ENCODE measurements at places on chromosomes 11 and 22.
A peak's percentile ranks its signal among the peaks of the same experiment; 100 is the strongest.

GRCh38 chr11:12581923-12582322 lies 92.3 kb upstream of the TEAD1 start:
- no peak for DNase-seq

- peak; percentile 30 for DNase-seq
Measured at GRCh38 chr11:69841859-69842698, 22.9 kb upstream of the FGF3 start.

GRCh38 chr11:78149646-78150045 lies 10.2 kb upstream of the ALG8 start:
- DNase-seq = no peak

DNA sequence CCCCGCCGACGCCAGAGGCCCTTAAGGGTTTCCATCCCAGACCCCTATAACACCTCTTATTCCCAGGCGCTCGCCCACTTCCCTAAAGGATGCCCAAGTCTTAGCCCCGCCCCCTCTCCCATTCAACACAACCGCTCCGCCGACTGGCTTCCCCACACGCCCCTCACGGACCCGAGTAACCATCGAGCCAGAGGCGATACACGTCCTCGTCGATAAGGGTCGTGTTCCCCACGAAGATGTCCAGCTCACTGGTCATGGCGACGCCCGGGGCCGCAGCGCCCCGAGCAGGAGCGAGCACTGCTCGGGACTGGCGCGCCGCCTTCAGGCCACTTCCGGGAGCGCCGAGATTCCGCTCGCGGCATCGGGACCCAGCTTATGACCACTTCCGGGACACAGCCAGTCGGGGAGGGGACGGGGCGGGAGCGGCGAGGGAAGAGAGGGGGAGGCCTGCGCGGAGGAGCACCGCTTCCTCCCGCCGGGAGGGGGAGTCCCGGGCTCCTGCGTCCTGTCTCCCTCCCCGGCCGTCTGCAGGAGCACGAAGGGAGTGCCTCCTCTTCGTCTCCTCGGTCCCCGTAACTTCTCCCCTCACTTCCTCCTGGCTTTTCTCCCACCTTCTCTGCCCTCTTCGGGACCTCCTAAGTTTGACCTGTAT lies at the start of gene FIBP:
TSS of gene FIBP (minus strand) at position 309 of the 652 bp plus-strand sequence. CDS start at position 256, 53 bp downstream.
- peak; percentile 98 for DNase-seq

- no peak for DNase-seq
Measured at GRCh38 chr11:66240781-66241136, 27.7 kb upstream of the RAB1B start.

DNA sequence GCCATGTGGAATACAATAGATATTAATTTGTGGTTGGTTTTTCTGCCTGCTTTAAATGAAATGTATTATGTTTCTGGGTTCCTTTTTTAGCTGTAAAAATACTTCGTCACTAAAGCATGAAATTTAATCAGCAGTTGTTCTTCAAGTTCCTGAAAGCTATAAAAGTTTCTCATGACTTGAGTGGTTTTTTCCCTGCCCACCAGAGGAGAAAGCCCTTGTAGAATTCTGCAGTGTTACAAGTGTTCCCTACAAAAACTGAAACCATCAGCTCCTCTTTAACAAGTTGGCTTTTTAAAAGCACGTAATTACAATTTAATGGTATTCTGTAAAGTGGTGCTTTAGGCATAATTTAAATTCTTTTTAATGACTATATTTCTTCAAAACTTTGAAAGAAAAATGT lies 56.2 kb downstream of the PANX1 start:
- no peak for DNase-seq

DNA sequence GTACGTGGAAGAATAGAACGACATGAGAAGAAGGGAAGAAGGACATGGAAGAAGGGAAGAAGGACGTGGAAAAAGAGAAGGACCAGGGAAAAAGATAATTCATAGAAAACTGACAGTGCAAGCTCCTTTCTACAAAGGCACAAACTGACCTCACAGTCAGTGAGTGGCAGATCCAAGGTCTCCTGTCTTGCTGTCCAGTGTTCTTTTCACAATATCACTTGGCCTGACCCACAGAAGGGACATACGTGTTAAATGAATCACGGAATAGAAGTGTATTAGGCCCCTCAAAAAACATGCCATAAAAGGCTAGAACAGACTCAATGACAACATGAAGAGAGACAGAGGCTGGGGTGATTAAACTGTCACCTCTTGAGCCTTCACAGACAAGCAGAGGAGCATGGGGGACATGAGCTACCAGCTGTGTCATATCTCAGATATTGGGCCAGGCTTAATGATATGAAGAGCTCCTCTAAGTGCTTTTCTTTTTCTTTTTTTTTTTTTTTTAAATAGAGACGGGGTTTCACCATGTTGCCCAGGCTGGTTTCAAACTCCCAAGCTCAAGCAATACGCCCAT lies 4.6 kb downstream of the ASCC2 start:
- DNase-seq = no peak

DNA sequence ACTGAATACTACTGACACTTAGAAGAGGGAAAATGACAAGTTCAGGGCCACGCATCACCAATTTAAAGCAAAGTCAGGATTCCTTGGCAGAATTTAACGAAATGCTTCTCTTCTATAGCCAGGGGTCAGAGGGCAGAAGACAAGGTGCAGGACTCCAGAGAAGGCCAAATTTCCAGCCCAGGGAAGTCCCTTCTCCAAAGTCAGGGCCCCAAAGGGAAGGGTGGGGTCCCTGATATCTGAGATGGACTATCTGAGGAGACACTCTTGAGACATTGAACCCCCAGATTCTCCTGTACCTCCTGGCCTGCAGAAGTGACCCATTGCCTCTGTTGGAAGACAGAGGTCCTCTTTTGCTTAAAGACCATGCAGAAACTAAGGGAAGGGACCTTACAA lies 91.2 kb downstream of the RPS6KA4 start:
- no peak for DNase-seq

GRCh38 chr11:76732643-76733042 lies 50.5 kb upstream of the TSKU start:
- no peak for DNase-seq

GRCh38 chr11:88849368-88849767 lies 216.4 kb downstream of the GRM5 start:
- no peak for DNase-seq

DNA sequence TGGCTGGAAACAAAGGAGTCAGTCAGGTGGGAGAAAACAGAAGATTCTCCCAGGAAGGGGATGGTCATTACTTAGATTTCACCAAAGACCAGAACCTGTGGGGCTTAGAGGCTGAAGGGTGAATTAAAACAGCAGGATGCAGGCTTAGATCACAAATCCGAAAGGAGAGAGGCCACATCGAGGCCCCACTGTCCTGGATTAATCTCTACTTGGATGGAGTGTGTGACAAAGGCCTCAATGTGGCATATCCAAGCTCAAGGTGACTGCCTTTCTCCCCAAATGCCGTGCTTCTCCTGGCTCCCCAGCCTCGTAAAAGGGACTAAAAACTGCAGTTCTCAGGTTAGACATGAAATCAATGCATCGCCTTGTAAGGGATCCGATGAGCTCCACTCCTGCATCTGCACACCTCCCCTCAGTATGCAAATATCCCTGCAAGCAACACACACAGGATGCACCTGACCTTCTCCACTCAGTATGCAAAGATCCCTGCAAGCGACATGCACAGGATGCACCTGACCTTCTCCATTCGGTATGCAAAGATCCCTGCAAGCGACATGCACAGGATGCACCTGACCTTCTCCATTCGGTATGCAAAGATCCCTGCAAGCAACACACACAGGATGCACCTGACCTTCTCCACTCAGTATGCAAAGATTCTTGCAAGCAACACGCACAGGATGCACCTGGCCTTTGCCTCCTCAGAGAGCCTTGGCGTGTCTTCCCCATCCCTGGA lies 447.4 kb downstream of the BRD1 start:
- no peak for DNase-seq

DNA sequence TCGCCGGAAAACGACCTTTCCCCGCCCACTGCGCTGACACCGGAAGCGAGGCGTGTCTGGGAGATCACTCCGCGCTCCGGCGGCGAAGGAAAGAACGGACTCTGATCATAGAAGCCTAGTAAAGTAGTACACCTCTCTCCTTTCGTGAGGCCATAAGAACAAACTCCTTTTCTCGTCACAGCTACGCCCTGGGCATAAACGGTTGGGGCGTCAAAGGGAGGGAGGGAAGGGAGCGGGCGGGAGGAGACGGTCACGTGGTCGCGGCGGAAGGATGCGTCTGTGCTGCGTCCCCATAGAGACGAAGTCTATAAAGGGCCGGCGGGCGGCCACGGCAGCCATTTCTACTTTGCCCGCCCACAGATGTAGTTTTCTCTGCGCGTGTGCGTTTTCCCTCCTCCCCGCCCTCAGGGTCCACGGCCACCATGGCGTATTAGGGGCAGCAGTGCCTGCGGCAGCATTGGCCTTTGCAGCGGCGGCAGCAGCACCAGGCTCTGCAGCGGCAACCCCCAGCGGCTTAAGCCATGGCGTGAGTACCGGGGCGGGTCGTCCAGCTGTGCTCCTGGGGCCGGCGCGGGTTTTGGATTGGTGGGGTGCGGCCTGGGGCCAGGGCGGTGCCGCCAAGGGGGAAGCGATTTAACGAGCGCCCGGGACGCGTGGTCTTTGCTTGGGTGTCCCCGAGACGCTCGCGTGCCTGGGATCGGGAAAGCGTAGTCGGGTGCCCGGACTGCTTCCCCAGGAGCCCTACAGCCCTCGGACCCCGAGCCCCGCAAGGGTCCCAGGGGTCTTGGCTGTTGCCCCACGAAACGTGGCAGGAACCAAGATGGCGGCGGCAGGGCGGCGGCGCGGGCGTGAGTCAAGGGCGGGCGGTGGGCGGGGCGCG lies at the start of gene ATF4:
TSS of gene ATF4 (plus strand) at position 337 of the 880 bp plus-strand sequence. CDS start 884 bp downstream, outside the sequence.
- DNase-seq = peak; percentile 97

DNA sequence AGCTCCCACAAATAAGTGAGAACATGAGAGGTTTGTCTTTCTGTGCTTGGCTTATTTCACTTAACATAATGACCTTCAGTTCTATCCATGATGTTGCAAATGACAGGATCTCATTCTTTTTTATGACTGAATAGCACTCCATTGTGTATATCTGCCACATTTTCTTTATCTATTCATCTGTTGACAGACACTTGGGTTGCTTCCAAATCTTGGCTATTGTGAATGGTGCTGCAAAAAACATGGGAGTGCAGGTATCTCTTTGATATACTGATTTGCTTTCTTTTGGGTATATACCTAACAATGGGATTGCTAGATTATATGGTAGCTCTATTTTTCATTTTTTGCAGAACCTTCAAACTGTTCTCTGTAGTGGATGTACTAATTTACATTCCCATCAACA lies 13.3 kb downstream of the GVQW3 start:
- no peak for DNase-seq

DNA sequence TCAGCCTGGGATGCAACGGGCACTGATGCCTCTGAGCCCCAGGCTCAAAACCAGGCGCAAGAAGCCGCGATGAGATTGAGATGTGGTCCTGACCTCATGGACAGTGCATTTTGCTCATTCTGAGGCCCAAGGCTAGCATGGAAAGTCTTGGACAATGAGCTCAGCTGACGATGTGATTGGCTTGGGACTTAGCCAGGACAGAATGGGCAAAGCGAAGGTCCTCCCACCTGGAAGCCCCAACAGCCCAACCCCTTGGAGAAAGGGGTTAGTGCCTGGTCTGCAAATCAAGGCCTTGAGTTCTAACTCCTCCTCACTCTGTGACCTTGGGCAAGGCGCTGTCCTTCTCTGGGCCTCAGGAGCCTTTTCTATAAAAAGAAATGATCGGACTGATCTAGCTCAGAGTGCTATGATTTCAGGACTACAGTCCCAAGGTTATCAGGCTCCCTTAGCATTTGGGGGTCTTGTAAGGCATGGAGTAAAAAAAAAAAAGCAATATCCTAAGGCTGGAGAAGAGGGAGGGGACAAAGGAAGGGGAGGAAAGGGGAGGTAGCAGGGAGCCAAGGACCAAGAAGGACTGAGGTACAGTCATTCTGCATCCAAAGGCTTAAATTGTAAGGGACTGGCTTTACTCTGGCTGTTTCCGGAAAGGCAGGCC lies 2.7 kb downstream of the SLC43A3 start:
- no peak for DNase-seq

DNA sequence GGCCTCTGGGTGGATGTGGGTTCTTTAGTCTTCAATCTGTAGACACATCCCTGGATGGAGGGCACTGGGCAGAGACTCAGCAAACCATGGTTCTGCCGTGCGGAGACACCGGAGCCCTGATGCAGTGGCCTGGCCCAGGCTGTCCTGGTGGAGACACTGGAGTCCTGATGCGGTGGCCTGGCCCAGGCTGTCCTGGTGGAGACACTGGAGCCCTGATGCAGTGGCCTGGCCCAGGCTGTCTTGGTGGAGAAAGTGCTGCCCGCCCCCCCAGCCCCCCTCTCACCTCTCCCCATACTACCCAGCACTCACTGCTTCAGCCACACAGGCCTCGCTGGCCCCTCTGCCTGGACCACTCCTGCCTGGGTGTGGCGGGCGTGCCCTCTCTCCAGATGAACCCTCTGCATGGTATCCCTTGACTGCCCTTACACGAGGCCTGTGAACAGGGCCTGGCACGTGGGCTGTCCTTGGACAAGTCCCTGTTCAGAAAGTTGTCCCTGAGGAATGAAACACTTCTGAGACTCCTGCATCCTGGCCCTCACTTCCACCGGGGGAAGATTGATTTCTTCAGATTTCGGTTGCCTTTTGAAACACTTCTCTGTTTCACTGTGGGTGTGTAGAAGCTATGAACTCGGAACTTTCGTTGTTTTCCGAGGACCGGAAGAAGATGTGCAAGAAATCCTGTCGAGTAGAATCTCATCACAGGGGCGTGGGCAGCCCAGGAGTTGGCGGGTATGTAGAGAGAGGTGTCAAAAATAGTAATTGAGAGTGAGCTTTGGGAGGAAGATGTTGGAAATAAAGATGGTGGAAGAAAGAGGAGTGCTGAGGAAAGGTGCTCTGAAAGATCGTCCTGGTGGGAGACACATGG lies 26.2 kb downstream of the IGHMBP2 start:
- no peak for DNase-seq

- no peak for DNase-seq
Measured at GRCh38 chr11:118851970-118852369, 31.7 kb upstream of the CXCR5 start.

DNA sequence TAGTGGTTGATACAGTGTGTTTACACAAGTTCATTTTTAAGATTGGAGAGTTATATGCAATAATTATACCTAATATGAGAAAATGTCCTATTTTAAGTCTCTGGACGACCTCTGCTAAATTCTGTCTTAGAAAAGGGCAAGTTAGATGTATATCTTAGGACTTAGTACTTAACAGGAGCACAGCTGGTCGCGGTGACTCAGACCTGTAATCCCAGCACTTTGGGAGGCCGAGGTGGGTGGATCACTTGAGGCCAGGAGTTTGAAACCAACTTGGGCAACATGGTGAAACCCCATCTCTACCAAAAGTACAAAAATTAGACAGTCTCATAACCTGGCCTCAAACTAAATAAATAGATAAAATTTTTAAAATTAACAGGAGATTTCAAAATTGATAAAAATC lies 27.2 kb downstream of the BSX start:
- no peak for DNase-seq

- no peak for DNase-seq
Measured at GRCh38 chr11:110327508-110327907, 31.1 kb upstream of the RDX start.

- no peak for DNase-seq
Measured at GRCh38 chr22:21736084-21736642, 569 bp upstream of the YPEL1 start.

All from sciatic nerve (tissue), 2 donors.